Activated CD4-positive, alpha-beta memory T cell treated with anti-CD3 and anti-CD28 coated beads, Interleukin-2, amount 10 ng/mL, durations not matched to agents 7 days and 5 days (primary cell): ENCODE measurements at places on chromosomes 1 and 21. TPM values are rescaled to one million over a fixed set of nuclear protein-coding genes. Genes with fewer than 3 reads are reported as not detected.

SPATA21 gene
- total RNA-seq = not detected

USH2A gene
- total RNA-seq = not detected

GRCh38 chr1:1552263-1552639 is 11.8 kb upstream of the TMEM240 start:
- no peak for DNase-seq

GRCh38 chr21:42032968-42033367 is 22.8 kb upstream of the ZBTB21 start:
- DNase-seq = no peak

DNA sequence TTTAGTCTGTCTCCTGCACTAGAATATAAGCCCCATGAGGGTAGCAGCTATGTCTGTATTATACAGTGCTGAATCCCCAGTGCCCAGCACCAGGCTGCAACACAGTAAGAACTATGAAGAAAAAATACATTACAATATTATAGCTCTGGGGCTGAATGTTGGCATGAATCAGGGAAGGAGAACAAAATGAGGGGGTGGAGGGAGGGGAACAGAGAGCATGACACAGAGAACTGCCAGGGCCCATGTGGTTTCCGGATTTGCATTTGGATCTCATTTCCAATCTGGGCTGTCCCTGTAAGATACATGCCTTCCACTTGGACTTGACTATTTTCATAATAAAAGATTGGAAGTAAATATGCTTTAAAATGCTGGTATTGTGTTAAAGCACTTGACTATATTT is 35.8 kb downstream of the C1orf198 start:
- no peak for DNase-seq

RAB3B gene
- total RNA-seq = 0.08 TPM

DNASE2B gene
- total RNA-seq = not detected

GGPS1 gene
- 28.2 TPM for total RNA-seq

GRCh38 chr21:35113064-35113463 is 64.0 kb upstream of the RUNX1 start:
- DNase-seq = no peak

OR2T33 gene
- total RNA-seq = not detected

RGS8 gene
- not detected for total RNA-seq

- no peak for DNase-seq
Observed at GRCh38 chr1:49026230-49026811, 249.6 kb upstream of the BEND5 start.

GRCh38 chr1:156464825-156465452 is 35.6 kb downstream of the MEF2D start:
- no peak for DNase-seq

DNA sequence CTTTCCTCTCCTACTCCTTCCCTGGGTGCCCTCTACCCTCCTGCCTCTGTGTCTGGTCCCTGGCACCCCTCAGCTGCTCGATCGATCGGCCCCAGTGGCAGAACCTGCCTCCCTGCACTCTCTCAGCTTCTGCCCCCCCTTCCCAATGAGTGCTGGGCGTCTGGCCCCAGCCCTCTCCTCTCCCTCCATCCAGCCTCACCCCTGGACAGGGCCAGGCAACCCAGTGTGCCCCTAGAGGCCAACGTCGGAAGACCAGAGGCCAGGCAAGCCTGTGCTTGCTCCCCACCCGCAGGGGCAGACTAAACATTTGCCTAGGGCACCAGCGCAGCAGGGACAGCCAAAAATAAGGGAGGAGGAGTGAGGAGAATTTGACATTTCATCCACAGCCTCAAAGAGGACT is 43.5 kb downstream of the LGR6 start:
- DNase-seq = peak; percentile 30

GRCh38 chr1:34747638-34747941 is 7.3 kb upstream of the GJB5 start:
- no peak for DNase-seq

GRCh38 chr1:53262000-53262399 is 23.7 kb upstream of the MAGOH start:
- DNase-seq = no peak

DNA sequence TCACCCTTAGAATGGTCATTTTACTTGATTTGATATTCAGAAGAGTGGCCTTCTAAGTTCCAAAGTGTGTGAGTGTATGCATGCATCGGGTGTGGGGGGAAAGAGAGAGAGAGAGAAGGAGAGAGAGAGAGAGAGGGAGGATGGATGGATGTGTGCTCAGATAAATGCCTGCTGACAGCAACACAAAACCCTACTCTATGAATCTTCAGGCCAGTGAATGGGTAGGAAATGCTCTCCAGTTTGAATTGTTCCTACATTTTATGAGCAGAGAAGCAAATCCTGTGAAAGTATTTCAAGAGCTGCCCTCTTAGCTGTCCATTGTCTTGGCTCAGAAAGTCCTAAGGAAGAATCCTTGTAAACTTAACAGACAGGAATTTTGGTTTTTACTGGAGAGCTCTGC is 7.4 kb downstream of the JAM2 start:
- no peak for DNase-seq

IL20 gene
- total RNA-seq = not detected

DNA sequence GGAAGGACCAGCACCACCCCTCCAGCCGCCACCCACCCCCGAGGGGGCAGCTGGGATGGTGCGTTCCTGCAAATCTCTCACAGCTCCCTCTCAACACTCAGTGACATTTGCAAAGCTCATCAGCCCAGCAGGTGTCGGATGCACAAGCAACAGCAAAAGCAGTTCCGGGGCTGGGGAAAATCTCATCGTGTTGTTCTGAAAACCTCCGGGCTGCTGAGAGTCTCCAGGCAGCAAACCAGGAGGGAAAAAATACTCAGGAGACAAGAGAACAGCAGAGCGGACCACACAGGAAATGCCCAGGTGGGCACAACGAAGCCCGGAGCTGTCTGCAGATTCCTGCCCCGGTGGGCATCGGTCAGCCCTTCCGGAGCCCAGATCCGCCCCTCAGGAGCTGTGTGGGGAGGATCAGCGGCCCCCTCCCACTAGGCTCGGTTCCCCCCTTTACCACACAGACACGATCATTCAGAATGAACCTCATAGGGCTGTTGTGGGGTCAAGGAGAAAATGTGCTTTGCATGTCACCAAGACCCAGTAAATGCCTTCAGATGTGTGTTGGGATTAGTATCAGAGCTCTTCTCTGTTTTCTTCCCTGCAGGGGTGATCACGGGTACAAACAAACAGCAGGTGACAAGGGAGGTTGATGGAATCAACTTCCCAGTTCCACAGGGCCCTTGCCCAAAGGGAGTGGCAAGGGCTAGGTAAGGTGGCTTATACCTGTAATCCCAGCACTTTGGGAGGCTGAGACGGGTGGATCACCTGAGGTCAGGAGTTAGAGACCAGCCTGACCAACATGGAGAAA is 127.0 kb upstream of the TIAM1 start:
- DNase-seq = no peak

DNA sequence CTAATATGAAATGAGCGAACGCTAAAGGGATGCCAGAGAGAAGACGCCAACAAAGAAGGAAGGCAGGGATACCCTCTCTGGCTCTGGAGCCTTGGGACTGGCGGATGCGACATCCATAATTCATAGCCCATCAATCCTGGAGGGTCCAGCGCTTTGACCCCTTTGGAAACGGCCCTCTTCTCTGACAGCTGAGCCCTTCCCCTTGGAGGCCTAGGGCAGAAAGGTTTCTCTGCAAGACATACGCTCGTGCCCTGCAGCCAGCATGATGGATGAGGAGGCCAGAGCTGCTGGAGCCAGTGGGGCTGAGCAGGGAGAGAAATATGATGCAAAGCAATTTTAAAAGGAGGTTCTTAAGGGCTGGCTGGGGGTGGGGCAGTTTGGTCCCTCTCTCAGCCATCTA is 22.2 kb downstream of the OPTC start:
- DNase-seq = no peak

GRCh38 chr1:65189576-65190115 is 41.6 kb downstream of the AK4 start:
- DNase-seq = no peak

DNA sequence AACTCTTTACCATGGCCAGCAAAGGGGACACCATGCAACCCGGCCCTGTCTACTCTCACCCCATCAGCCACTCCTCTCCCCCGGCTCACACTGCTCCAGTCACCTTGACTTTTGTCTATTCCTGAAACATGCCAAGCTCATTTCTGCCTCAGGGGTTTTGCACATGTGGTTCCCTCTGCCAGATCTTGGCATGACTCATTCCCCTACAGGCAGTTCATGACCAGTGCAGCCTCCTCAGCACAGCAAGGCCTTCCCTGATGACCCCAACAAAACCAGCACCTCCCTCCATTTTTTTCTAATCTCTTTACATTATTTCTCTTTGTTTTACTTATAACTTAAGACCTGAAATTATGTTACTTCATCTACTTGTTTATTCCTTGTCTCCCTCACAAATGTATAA is 58.6 kb upstream of the GJB5 start:
- DNase-seq = no peak

GRCh38 chr1:202130297-202130721 is 7.6 kb downstream of the GPR37L1 start:
- no peak for DNase-seq

DNA sequence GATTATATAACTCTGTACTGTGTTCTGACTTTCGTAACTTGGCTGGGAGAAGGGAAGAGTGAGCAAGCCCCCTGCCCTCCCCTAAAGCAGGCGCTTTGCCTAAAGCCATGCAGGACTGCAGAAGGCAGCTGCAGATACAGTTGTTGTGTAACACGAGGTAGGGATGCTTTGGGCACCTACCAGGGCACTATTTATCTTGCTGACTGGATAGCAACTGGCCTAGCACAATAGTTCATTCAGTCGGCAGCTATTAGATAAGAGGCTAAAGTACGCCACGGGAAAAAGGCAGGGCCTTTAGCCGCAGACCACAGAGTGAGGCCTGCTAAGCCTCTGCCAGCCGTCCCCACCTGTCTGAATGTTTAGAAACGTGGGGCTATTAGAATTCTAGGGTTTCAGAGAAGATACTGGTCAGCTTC is 80.9 kb downstream of the TTC3 start:
- DNase-seq = no peak

DNA sequence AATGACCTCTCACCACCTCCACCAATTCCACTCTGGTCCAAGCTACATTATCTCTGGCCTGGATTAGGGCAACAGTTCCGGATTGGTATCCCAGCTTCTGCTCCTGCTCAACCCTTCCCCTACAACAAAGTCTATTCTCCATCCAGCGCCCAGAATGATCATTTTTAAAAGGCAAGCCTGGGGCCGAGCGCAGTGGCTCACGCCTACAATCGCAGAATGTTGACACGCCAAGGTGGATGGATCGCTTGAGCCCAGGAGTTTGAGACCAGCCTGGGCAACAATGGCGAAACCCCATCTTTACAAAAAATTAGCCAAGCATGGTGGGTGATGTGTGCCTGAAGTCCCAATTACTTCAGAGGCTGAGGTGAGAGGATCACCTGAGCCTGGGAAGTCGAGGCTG is 2.2 kb downstream of the LYST start:
- DNase-seq = no peak

DNA sequence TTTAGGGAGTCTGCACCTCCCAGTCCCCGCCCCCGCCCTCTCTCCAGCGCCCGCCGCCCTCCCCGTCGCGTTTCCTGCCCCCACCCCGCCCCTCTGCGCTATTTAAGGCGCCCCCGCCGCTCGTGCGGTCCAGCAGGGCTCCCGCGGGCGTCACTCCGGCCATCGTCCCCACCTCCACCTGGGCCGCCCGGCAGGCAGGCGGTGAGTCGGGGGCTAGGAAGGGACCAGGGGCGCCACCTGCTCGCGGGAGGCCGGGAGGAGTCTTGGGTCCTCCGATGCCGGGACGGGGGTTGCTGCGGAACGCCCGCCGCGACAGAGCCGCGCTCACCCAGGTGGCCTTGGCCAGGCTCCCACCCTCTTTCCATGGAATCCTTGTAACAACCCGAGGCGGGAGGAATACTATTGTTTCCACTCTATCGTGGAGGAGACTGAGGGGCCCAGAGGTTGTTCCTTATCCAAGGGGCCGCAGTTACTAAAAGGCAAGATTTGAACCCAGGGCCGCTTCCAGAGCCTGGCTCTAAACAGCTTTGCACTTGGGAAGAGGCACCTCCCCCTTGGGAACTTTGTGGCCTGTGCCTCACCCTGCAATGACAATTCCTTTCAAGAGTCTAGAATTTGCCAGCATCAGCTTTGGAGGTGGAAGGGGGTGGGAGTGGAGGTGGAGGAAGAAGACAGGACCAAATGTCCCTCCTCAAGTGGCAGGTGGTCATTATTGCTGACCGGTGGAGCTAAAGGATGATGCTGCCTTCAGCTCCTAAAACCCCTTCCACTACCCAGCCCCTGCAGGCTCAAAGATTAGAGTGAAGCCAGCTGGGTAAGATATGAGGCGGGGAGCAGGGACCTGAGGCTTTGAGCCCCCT is at the start of gene GJA4:
Gene GJA4 (plus strand): TSS at position 132 of the 860 bp plus-strand sequence. CDS start 1,215 bp downstream, outside the sequence.
- no peak for DNase-seq

DNA sequence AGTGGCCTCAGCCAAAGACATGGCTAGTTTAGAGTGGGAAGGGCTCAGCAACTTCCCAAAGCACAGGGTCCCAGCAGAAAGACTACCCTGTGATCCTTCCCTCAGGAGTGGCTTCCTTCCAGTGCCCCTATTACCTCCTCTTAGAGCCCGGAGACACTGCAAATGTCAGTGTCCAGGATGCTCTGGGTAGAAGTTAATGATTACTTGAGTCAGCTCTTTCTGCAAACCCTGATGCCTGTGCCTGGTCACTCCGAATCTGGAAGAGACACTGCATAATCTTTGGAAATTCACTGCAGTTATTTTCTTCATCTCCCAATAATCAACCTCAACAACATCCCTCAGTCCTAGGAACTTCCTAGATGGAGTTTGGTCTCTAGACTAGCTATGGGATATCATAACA is 27.2 kb upstream of the MGST3 start:
- no peak for DNase-seq

MAB21L3 gene
- not detected for total RNA-seq

WDR64 gene
- not detected for total RNA-seq

CCDC17 gene
- 2.6 TPM for total RNA-seq

- DNase-seq = peak; percentile 58
Observed at GRCh38 chr21:37367703-37368540, 1.3 kb downstream of the DYRK1A start.

RGS16 gene
- total RNA-seq = 6.9 TPM

PTGS2 gene
- total RNA-seq = 0.18 TPM

DNA sequence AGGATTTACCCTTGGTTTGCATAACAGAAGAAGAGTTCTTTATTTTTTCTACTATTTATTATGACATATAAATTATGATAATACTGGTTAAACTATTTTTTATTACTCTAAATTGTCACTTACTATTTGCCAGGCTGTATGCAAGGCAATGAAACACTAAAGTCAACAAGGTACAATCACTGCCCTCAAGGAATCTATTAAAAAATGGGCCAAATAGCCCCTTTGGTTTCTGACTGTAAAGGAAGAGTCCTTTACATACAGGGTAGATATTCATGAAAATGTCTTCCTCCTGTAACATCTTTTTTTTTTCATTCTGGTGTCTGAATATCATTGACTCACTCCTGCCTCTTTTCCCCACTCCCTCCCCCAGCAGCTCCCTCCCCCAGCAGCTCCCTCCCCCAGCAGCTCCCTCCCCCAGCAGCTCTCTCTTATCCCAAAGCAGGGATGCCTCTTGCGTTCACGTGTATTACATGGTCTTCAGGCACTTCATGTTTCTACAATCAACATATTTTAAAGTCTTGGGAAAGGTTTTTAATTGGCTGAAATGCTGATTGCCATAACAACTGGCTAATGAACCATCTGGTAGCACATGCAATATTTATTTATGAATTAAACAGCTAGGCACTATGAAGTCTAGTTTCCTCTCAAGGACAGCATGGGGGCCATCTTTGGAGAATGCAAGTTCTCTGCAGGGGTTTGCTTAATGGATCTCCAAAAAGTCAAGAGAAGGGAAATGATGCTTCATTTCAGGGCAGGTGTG is 400.4 kb upstream of the PLXNA2 start:
- no peak for DNase-seq
